Retina (tissue), 1 donor: ENCODE measurements at places on chromosomes 1 and 21.

- DNase-seq = peak; percentile 93
These were observed 517 bp upstream of the H3-3A start for GRCh38 chr1:226061841-226062557.

DNA sequence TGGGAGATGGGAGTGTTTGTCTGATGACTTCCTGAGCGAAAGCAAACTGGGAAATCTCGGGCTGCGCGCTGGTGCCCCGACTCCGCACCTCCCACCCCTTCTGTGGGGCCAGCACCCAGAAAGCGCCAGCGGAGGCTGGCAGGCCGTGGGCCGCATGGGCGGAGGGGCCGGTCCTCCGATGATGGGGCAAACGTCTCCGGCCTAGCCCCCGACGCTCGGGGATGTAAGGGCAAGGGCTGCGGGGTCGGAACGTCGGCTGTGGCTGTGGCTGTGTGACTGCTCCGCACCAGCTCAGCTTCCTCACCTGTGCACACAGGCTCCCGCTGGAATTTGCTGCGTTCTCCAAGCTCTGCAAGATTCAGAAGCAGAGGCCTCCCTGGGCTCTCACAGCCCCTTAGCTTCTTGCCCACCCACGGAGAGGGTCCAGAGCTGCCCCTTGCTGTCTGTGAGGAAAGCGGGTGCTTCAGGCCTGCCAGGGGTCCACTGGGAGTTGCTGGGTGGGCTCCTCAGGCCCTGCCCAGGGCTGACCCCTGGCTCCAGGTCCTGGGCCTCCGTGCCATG lies 35.0 kb downstream of the COL18A1 start:
- DNase-seq = no peak

- no peak for DNase-seq
These were observed 166.9 kb downstream of the IER5 start for GRCh38 chr1:181255270-181255929.

DNA sequence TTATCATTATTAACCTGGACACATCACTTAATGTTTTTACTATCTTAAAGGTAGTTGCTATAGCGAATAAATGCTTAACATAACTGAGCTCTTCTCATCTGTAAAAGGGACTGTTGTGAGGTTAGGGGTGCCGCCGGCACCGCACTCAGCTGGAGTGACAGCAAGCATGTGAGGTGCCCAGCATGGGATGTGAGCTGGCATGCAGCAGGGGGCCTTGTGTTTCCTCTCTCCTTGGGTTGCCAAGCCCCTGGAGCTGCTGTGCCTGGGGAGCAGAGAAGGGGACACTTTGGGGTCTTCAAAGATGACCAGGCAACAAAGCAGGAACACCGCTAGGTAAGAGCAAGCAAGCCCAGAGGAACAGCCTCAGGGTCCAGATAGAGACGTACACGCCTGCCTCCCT lies 2.1 kb upstream of the ZC3H12A start:
- DNase-seq = no peak

DNA sequence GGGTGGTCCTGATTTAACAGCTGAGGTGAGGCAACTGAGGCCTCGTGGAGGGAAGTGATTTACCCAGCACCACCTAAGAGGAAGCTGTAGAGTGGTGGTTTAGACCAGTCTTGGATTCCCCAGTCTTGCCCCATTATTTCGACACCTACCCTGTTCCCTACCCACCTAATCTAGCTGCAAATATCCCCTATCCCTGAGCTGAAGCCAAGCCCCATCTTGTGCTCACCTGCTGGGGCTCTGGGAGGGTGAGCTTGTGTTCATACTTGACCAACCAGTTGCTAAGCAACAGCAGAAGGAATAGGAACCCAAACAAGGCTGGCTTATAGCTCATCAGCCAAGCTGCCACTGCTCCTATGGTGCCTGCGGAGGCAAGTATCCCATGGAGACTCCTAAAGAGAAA lies 2.0 kb downstream of the TEX46 start:
- peak; percentile 62 for DNase-seq

DNA sequence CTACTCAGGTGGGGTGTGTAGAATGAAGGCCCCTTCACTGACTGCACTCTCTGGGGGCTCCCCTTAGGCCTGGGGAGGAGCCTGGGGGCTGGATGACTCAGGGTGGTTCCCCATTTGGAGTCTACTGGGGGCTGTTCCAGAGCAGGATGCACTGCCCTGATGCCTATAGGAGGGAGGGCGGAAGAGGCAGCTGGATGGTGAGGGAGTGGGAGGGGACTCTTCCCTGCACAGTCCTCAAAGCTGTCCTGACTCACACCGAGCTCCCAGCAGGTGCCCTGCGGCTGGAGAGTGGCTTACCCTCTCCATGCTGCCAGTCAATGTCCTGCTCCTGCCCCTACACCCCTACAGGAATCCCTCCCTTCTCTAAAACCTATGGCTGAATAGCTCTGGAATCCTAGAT lies 204.4 kb downstream of the TRABD2B start:
- no peak for DNase-seq

DNA sequence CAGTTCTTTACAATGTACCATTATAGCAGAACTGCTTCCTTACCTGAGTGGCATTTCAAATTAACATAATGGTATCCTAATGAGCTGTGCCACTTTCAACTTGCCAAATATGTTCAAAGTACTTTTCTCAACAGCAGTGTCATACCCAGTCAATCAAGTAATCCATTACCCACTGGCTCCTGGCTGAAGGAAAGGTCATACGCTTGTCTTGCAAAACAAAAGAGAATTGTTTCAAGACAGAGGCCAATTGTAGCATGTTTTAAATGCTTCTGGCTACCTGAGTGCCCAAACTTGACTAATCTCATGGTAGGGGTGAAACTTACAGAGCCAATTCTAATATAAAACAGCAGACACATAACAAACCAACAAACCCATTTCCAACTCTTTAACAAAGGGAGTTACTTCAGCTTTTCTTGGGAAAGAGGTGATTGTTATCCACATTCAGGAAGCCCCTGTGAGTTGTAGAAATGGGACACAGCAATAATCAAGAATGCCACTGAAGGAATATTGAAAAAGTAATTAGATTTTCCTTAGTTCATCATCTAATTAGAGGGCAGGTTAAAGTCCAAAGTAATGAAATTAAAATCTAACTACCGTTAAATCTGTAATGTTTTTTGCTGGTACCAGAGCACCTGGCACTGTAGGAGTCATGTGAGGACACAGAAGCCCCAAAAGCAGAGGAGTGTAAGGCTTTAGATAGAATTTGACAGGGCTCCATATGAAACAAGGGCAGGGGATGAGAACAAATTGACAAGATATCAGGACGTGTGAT lies 241.9 kb downstream of the RWDD3 start:
- no peak for DNase-seq
